ENCODE measurements at places on chromosomes 1 and 21.

- DNase-seq = no peak
Observed at GRCh38 chr21:44344541-44345183, 5.5 kb upstream of the CFAP410 start.

- DNase-seq = no peak
Observed at GRCh38 chr21:35825370-35826353, 234.7 kb downstream of the SETD4 start.

DNA sequence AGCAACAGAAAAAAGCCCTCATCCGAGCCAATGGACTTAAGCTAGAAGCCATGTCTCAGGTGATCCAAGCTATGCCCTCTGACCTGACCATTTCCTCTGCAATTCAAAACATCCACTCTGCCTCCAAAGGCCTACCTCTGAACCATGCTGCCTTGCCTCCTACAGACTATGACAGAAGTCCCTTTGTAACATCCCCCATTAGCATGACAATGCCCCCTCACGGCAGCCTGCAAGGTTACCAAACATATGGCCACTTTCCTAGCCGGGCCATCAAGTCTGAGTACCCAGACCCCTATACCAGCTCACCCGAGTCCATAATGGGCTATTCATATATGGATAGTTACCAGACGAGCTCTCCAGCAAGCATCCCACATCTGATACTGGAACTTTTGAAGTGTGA is 20.7 kb downstream of the NR5A2 start:
- DNase-seq = no peak

GRCh38 chr1:20590306-20590777 is 1.4 kb downstream of the CDA start:
- DNase-seq = no peak

DNA sequence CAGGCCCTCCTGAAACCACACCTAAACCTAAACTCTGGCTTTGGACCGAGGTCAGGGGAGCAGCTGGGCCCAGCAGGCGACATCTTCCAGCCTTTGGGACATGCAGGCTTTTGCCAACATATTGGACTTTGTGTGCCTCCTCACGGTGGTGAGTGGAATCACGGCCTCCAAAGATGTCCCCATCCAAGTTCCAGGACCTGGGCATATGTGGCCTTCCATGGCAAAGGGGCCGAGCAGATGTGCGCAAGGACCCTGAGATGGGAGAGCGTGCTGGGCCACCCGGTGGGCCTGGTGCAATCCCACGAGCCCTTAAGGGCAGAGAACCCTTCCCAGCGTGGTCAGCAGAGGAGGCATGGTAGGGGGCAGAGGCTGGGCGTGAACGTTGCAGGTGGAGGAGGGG is 160.8 kb upstream of the C1orf174 start:
- DNase-seq = no peak

DNA sequence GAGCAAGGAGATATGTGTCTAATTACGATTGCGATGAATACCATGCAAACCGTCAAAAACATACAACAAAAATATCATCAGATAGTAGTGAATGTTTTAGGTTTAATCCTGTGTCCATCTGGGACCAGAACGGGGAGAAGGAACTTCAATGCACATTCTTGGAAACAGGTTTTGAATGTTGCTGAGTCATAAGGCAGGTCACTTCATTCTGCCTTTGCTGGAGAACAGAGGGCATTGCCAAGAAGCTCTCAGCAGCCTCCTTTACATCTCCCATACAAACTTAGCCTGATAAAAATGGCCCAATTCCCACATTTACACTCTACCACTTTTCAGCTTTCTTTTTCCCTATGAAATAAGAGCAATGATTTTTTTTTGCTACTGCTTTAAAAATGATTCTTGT is 78.0 kb upstream of the KCNJ6 start:
- DNase-seq = peak; percentile 37

GRCh38 chr1:4690951-4691675 is 36.7 kb downstream of the AJAP1 start:
- DNase-seq = no peak

DNA sequence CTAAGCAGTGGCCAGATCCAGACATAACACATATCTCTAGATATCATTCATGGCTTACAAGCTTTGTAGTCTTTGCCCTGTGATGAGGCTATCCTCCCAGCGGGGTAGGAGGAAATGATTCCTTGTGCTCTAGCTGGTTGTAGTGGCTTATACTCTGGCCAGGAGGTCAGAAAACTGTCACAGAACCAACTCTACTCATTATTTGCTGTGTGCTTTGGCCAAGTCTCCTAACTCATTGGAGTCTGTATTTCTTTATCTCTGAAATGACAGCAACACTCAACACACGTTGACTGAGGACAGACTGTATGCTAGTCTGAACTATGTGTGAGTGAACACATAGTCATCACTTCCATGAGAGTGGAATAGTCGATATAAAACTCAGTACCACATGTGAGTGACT is 116.7 kb upstream of the F3 start:
- peak; percentile 74 for DNase-seq

GRCh38 chr1:19831441-19831840 is 16.4 kb upstream of the RNF186 start:
- DNase-seq = no peak

GRCh38 chr1:224676551-224676950 is 60.4 kb downstream of the CNIH3 start:
- no peak for DNase-seq

GRCh38 chr1:46549697-46550681 is 1.5 kb downstream of the KNCN start:
- DNase-seq = peak; percentile 62

DNA sequence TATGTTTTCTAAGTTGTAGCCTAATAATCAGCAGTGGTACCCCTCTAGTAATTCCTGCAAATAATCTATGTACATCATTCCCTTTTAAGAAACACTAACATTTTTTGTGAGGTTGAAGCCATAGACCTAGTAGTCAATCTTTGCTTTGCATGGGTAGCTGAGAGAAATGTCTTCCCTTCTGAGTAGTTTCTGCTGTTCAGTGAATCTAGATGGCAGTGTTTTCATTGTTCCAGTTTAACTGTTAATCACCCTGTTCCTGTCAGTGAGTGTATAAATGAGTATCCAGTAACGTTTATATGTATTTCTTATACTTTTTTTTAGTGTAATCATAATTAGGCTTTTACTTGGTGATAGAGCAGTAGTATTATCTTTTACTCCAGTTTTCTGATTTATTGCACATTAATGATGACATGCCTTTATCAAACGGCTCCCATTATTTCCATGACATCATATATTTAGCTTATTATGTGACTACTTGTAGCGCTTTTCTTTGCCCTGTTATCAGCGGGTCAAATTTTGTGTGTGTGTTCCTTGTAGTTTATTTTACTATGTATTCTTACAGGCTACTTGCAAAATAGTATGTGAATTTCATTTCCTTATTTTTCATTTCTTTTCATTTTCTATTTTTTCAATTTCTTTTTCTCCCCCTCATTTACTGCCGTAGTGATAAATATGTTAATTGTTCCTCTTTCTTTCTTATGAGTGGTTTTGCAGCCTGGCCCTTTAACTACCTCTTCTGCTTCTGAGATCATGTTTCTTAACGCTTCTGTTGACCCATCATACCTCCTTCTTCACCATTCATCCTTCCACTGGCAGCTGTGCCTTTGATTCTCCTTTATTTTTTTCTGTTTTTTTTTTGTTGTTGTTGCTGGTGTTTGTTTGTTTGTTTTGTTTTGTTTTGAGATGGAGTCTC is 18.8 kb downstream of the CEP350 start:
- DNase-seq = peak; percentile 30

- DNase-seq = no peak
Observed at GRCh38 chr1:18257778-18258177, 150.2 kb downstream of the IGSF21 start.

DNA sequence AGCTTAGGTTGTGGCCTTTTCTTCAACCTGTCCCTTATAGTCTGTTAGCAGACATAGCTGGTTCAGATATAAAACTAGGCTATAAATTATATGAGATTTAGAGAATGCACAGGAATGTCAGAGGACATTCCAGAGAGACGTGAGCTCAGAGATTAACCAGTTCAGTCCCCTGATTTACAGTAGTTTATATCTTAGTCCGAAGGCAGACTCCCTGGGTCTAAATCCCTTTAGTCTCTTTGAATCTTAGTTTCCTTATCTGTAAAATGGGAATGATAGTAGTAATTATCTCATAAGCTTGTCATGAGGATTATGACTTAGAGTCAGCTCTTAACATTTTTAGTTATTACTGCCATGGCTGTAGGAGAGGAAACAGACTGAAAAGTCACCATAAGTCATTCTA is 45.5 kb upstream of the PLXNA2 start:
- DNase-seq = no peak

DNA sequence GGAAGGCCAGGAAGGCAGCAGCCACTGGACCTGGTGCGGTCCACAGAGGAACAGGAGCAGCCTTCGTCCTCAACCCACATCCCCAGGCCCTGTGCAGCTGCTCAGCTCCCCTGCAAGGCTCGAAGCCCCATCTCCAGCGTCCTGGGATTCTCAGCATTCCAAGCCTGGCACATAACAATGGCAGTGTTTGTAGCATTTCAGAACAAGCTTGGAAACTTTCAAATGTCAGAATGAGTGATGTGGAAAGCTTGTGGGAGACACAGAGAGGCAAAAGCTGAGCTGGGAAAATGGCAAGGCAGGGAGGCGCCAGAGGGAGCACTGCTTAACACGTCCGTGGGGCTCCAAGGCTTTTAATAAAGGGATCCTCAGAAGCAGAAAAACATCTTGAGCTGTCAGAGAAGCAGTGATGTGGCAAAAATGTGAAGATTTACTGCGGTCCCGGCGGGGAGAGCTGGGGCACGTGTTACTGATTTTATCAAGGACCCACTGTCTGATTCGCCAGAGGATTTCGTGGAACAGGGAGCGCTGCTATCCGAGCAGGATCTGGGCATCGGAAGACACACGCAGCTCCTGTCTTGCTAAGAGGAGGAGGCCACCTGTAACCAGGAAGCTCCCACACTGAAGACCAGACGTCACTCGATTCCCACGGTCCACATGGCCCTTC is 38.1 kb downstream of the TOMM20 start:
- DNase-seq = peak; percentile 49

- DNase-seq = peak; percentile 79
Observed at GRCh38 chr1:208652296-208653160, 408.3 kb upstream of the PLXNA2 start.

DNA sequence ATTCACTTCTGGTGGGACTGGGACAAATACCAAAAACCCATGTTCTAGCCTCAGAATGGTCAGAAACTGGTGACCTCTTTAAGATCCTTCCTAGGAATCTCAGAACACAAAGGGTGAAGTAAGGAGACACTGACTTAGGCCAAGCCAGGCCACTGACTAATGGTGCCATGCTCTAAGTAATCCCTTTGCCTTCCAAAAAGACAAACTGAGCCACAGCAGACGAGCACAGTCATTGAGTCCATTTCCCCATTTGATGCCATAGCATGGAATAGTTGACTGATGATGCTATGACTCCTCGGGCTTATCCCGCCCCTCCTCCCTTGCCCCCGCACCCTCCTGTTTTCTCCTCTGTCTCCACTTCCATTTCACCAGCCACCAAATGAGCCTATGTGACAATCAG is 145.8 kb upstream of the ZNF648 start:
- DNase-seq = no peak

GRCh38 chr1:19811206-19811851 is 3.8 kb downstream of the RNF186 start:
- peak; percentile 65 for DNase-seq
